ENCODE measurements at places on chromosomes 2 and 18.

DNA sequence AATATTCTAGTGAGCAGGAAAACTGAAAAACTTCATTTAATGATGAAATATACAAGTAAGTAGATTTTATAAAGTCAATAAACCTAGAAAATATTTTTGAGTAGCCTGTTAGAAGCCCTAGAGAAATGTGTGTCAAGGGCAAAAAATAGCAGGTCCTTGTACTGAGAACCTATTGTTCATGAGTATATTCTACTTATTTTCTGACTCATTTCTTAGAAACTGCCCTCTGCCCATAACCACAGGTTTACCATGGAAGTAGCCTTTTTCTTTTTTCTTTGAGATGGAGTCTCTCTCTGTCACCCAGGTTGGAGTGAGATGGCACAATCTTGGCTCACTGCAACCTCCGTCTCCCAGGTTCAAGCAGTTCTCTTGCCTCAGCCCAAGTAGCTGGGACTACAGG lies 19.4 kb upstream of the SELENOI start:
- no peak for DNase-seq

- no peak for DNase-seq
Measured at GRCh38 chr2:61493523-61493942, 22.6 kb upstream of the USP34 start.

GRCh38 chr2:74025971-74026612 lies 41.4 kb downstream of the TET3 start:
- DNase-seq, result no peak

GRCh38 chr2:74816540-74817303 lies 17.2 kb upstream of the HK2 start:
- DNase-seq, result no peak

DNA sequence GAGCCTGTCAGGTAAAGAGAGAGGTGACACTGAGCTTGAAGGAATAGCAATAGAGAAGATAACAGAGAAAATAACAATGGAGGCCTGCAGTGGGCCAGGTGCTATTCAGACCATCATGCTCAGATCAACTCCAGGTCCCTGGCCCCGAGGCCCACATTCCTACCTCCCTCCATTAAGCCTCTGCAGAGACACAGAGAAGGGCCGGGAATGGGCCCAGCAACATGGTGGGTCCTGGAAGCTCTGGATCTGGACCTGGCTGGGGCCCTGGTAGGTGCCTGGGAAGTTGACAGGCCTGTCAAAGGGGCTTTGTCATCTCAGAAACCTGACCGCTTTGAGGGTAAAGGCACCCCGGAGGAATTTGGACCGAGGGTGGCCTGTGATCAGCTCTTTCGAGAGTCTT lies 159.7 kb upstream of the GLI2 start:
- DNase-seq, result no peak

DNA sequence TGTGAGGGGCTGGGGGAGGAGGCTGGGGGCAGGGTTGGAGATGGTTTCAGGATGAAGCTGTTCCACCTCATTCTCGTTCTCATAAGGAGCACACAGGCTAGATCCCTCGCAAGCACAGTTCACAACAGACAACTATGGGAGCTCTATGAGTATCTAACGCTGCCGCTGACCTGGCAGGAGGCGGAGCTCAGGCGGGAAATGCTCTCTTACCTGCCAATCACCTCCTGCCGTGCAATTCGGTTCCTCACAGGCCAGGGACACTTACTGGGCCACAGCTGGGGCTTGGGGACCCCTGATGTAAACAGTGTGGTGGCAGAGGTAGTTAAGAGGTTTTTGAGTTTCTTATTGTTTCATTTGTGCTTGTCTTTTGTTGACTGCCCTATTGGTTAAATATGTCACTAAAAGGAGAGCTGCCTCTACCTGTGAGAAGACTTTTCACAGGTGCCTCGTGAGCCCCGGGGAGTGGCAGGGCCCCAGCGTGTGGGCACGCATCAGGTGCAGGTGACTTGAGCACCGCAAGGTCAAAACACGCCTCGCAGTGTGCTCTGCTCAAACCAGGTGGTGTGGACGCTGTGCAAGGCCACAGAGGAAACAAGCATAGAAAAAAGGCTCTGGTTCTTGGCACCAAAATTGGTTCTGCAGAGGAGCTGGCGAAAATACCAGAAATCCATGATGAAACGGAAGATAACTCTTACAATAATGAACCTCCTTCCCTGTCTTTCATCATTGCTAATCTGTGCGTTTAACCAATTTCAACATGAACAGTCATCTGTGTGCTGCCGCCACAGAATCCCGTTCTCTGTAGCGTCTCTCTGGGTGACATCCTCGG lies 10.2 kb downstream of the MLPH start:
- no peak for DNase-seq

GRCh38 chr18:10973567-10974203 lies 175.7 kb downstream of the PIEZO2 start:
- DNase-seq, result no peak

DNA sequence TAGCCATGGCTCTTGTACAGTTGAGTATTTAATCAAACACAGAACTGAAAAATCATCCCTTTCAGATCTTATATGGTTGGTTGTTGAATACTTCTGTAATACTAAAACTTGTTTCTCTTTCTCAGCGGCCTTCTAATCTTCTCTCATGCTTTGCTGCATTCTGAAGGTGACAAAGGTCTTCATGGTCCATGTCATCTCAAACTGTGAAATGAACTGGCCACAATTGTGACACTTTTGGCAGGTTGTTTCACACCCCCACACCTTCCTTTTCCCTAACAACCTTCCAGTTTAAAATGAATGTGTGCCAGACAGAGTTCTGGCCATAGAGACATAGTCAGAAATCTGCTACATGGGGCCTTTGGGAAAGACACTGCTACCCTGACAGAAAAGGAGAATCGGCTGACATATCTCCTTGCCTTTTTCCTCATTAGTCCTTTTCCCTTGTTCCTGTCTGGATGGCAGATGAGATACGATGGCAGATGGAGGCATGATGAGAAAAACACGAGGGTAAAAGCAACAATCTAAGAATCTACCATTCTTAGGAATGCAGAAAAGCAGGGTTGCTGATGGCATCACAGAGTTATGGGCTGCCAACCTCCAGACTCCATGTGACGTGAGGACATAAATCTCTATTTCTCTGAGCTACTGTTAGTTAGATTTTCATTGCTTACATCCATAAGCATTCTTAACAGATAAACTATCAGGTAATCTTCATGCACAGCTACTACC lies 106.5 kb downstream of the PIGN start:
- DNase-seq, result no peak

DNA sequence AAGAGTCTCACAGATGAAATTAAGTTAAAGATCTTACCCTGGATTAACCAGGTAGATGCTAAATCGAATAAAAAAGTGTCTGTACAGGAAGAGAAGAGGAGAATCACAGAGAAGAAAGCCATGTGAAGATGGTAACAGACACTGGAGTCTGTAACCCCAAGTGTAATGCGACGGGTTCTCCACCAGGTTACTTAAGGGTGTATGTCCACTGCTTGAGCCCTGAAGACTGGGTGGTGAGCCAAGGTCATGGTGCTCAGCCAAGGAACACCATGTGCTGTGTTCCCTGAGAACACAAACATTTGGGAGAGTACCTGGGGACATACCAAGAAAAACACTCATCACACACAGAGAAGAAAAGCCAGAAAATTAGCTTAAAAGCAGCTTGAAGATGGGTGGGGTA lies 8.2 kb upstream of the ACADL start:
- DNase-seq, result no peak

- no peak for DNase-seq
Measured at GRCh38 chr2:215833531-215834162, 179.7 kb downstream of the MREG start.

DNA sequence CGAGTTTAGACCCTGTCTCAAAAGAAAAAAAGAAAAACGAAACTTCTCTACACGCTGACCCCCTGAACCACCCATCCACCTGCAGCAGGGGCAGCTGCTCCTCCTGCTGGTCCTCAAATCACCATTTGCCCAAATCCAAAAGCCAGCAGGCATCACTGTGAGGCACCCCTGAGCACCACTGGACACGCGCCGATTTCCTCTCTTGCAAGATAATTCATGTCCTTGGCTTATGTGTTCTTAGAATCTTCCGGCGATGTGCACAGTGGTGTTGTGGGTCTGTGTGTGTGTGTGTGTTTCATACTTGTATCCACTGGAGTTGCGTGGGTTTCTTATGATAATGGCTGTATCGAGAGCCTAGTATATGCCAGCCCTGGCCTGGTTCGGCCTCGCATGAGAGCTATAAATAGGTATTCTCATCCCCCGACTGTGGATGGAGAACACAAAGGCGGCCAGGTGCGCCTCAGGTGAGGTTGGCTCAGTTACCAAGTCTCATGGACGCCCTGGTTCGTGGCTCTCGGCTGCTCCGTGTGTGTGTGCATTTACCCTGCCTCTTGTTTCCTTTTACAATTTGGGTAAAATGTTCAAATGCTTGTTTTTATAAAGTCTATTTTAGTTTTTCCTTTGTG lies 235.5 kb downstream of the HDAC4 start:
- DNase-seq, result no peak

DNA sequence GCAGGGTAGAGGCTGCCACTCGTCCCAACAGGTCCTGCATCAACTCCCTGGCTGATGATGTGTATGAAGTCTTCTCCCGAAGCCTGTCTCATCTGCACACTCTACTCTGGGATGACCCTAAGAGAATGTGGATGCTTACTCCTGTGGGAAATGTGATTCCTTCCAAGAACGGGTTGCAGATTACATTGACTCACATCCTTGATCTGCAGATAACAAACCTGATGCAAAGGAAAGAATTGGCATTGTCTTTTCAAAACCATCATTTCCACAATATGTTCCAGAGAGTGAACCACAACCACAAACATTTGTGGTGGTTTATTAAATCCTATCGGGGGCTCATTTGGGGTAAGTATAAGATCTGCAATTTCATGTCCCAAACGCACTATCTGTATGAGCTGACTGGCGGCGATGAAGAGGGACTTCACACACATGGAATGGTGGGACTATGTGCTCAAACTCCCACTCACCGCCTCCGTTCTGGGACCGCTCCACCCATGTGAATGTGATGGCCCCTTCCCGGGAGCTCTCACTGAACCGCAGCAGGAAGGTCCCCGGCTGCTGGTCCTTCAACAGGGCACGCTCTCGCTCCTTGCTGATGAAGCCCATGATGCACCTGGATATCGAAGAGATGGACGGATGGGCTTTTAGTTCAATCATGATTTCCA lies 35.5 kb downstream of the STAT1 start:
- DNase-seq, result no peak

DNA sequence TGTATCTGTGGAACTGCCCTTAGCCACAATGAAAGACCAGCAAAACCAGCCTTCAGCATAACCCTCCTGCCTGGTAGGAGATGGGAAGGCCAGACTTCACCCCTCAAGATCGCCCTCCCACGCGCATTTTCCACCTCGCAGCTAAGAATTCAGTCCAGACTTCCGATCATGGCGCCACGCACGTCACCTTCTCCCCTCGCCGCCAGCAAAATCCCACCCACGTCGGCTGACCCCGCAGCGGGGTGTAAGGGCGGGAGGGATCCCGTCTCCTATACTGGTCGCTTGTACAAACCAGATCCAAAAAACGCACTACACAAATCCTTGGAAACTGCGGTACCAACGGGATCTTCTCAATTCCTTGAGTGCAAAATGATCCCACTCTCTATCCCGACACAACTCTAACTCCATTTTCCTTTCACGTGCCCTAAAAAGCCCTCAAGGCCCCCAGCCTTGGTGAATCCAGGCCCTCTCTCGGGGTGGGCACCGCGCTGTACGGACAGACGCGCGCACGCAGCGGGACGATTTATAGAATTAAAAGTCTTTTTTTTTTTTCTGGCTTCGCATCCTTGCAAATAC lies 1.0 kb upstream of the BMPR2 start:
- DNase-seq, result no peak

- no peak for DNase-seq
Measured at GRCh38 chr18:58391231-58391825, 237.6 kb downstream of the ALPK2 start.

DNA sequence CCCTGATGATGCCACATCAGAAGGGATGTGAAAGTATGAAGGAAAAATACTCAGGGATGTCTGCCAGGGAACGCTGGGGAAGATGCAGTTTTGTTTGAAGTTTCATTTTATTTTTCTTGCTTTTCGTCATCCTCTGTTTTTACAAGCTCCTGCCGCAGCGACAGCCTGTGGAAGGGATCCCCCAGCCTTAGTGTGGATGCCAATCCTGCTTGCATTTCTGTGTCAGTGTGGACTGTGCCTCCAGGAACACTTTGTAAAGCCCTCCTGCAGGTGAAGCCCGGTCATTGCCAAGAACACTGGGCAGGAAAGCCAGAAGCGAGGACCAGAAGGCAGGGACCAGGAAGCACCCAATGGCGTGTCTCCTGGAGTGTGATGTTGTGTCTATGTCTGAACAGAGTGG lies 234.3 kb downstream of the SEPTIN10 start:
- no peak for DNase-seq

- no peak for DNase-seq
Measured at GRCh38 chr2:237689336-237690131, 62.1 kb downstream of the LRRFIP1 start.

- DNase-seq, result no peak
Measured at GRCh38 chr2:11343650-11344341, 640 bp downstream of the ROCK2 start.

- peak; percentile 85 for DNase-seq
Measured at GRCh38 chr2:50648041-50648700, 383.8 kb downstream of the NRXN1 start.

GRCh38 chr18:23902396-23902795 lies 112.2 kb upstream of the TTC39C start:
- no peak for DNase-seq

GRCh38 chr2:187943772-187944369 lies 347.8 kb upstream of the GULP1 start:
- DNase-seq, result no peak

- DNase-seq, result no peak
Measured at GRCh38 chr18:23354625-23355024, 98.5 kb upstream of the RIOK3 start.

DNA sequence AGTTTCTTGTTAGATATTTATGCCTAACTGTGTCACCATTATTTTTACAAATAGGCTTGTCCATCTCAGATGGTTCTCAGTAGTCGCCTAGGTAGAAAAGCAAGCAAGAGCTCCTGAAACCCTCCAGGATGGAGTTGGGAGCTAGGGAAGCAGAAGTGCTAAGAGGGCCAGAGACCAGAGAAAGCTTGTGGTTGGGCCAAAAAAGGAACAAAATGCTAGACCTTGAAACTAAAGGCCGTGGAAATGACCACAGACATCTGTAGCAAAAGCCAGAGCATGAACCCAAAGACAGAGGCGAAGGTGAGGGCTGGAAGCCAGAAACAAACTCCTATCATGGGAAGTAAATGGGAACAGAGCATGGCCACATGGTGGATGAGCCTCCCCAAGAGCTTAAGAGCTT lies 29.9 kb upstream of the RMDN2 start:
- no peak for DNase-seq

DNA sequence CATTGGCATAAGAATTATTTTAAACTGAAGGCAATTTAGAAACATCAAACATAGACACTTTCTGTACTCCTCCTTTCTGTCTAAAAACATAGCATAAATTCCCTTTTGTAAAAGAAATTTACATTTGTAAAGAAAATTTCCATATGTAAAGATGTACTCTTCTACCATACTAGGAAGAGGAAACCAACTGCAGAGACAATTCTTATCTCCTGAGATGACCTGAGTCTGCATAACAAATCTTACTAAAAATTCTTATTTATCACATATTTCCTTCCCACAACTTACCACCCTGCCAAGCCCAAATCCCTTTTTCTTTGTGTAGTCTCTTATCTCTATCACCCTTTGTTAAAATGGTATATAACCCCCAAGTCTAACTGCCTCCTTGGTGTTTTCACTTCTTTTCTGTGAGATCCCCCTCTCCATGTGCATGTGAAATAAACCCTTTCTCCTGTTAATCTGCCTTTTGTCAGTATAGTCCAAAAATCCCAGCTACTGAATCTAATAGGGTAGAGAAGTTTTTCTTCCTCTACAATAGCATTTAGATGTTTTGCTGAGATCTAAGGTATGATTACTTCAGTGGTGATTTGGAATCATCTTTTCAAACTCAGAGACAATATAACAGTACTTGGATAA lies 81.0 kb downstream of the CHN1 start:
- DNase-seq, result no peak
